ENCODE measurements at places on chromosomes 6 and 20.

- peak; percentile 20 for DNase-seq
Observed at GRCh38 chr20:61253264-61253639, 1.2 kb downstream of the CDH4 start.

DNA sequence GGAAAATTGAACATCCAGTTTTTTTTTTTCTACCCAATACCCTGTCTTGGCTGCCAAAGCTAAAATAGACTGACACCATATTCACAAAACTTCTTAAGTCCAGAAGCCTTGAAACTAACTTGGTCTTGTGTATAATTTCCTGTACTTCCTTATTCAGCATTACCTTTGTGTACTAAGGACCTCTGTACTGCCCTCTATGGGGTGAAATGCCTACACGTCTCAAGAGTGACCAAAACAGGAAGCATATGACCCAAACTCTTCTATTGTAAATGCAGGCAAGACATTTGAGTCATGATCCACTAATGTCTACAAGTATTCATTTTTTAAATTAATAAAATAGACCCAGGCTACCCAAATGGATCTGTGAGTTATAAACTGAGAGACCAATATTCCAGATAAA, 50.4 kb downstream of the HMGCLL1 start:
- no peak for DNase-seq

DNA sequence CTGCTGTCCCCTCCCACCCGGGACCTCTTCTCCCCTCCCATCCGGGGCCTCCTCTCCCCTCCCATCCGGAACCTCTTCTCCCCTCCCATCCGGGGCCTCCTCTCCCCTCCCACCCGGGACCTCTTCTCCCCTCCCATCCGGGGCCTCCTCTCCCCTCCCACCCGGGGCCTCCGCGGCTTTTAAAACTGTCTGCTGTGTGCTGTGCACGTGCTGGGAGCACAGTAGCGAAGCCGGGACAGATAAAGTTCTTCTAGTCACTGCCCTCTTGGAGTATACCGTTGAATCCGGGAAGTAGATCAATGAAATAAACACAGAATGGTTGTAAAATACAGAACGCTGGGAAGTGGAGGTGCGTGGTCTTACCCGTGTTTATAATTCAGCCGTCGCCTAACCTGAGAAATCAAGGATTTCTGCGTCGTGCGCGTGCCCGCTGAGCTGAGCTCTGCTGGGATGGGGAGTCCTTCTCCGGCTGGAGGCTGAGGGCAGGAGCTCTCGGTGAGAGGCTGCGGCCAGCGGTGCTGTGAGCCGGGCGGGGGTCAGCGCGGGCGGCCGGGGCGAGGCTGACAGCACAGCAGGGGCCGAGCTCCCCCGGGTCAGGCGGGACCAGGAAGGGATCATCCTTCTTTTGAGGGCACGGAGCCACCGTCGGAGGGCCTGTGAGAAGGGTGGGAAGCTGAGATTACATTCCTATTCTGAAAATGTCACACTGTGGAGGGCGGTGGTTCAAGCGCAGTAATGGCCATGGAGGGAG, 19.6 kb upstream of the KIF25 start:
- DNase-seq, result no peak

- no peak for DNase-seq
Observed at GRCh38 chr20:9928281-9928737, 89.4 kb upstream of the PAK5 start.

DNA sequence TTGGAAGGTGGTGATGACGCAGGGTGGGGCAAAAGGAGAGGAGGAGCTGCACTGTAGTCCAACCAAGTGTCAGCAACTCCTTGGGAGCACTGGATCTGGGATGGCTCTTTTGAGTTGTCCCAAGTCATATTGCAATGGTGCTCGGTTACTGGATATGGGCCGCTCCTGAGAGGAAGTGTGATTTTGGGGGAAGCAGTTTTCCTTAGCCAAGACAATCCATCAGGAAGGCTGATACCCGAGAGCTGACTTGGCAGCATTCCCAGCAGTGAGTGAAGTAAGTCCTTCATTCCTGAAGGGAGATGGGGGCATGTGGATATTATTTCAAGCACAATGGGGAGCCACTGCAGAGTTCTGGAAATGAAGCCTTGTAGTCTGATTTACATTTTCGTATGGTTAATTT, 354.1 kb downstream of the RFPL4B start:
- DNase-seq, result no peak

GRCh38 chr6:162684052-162684451, 43.5 kb downstream of the PRKN start:
- DNase-seq, result no peak

DNA sequence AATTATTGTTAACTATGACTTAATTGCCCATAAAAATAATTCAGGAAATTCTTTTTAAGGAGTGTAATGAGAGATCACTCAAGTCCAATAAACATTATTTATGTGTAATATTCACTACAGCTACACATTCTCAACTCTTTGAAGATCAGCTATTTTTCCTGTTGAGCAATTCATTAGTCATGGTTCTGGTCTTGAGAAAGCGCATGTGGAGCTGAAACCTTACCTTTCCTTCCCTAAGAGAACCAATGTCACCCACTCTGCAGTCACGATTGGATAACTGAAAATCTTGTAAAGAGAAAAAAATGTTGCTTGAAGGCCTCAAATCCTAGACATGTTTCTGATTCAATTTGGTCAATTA, 736.9 kb upstream of the MARCKS start:
- DNase-seq, result no peak

GRCh38 chr20:49762940-49763766, 49.5 kb upstream of the B4GALT5 start:
- no peak for DNase-seq

- DNase-seq, result no peak
Observed at GRCh38 chr6:12269110-12269509, 21.1 kb upstream of the EDN1 start.

GRCh38 chr6:154314084-154314483, 42.5 kb downstream of the IPCEF1 start:
- DNase-seq, result no peak

DNA sequence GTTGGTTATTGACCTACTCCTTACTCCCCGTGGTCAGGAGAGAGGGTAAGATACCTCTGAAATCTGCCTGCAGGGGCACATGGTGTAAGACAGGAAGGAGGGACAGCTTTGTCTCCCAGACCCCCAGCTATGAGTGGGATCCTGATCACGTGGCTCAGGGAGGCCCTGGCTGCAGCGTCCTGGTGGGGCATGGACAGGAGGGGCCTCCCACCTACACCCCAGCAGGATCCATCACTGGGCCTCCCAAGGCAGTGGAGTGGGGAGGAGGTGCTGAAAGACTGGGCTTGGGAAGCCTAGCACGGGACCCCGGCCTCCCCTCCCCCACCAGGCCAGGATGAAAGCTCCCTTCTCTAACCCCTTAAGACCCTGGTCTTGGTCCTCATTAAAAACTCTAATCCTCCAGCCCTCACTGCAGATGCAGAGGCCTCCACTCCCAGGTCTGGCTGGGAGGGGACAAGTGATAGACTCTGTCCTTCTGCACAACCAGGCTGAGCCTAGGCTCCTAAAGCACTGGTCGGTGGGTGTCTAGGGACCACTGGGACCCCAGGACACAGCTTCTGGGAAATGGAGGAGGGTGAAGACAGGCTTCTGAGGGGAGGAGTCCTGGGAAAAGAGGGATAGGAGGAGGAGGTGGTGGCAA, 29.6 kb upstream of the VEGFA start:
- DNase-seq, result no peak

DNA sequence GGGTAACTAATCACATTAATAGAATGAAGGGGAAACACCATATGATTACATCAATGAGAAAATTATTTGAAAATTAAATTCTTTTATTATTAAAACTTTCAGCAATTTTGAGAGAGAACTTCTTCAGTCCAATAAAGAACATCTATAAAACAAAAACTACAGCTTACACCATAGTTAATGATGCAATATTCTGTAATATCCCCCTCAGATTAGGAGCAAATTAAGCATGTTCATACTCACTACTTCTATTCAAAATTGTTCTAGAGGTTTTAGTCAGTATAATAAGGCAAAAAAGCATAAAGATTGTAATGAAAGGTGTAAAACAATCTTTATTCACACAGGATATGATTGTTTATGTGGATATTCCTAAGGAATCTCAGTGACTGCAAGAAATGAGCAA, 465.4 kb downstream of the CD109 start:
- no peak for DNase-seq

DNA sequence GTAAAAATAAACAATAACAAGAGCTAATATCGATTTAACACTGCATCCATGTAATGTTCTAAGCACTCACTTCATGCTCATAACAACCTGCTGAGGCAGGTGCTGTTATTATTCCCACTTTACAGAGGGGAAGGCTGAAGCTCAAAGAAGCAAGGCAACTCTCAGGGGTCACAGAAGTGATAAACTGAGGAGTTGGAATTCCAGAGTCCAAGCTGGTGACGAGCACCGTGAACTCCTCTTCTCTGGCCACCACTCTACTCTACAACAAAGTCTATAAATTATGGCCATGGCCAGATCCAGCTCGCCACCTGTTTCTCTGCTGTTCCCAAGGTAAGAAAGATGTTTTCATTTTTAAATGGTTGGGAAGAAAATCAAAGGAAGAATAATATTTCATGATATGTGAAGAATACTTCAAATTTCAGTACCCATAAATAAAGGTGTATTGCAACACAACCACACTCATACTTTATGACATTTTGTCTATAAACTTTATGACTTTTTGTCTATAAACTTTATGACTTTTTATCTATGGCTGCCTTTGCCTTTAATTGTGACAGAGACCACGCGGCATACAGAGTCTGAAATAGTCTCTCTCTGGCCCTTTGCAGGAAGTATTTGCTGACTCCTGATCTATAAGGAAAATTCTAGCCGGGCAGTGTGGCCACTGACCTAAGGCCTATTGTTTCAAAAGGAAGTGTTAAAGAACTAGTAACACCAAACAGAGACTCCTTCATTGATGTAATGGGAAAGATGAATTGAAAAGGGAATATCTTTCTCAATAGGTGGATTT, 113.2 kb upstream of the KCNG1 start:
- DNase-seq, result no peak

GRCh38 chr6:168216117-168216516, 103.5 kb downstream of the DACT2 start:
- DNase-seq, result no peak
